ENCODE measurements at places on chromosomes 4 and X.

DNA sequence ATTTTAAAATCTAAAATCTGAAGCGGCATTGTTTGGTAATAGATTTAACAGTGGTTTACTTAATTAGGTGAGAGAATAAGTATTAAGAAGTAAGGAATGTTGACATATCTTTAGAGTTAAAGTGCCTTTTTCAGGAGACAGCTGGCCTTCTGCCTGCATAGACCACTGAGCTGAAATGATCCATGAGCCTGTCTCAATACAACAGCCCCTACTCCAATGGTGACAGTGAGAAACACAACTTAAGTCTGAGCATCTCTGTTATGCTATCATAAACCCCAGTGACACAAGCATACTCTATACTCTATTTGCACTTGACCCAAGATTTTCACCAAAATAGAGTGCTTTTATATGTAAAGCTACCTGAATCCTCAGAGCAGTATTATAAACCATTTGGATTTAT, 137.9 kb downstream of the GRIA2 start:
- no peak for DNase-seq

DNA sequence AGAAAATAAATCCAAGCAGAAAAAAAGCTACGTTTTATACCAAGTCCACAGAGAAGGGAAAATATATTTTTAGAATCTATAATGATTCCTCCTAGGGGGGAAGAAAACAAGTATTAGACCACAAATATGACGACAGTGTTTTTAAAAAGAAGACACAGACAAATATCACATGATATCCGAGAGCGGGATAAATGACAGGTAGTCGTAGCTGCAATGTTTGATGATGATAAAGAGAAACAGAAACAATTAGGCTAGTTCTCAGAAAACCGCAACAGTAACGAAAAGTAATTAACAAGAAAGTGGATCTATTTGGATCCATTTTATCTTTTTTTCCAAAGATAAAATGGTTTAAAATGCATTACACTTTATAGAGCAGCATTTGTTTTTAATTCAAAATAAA, 918 bp downstream of the HAUS3 start:
- DNase-seq: no peak

DNA sequence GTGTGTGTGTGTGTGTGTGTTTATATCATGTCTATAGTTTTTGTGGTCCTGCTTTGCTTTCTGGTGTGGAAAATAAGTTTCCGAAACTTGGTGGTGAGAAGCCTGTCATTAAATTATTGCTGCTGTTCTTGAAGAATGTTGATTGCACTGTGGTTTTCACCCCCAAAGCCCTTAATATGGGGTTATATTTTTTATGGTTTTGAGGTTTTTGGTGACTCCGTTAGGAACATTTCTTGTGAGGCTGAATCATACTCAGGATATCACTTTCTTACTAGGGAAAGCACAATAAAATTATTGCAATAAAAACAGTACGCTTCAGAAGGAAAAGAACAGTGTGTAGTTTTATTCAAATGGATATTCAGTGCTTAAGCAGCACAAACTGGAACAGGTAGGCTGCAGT, 539.1 kb upstream of the MAGEB18 start:
- no peak for DNase-seq

- DNase-seq: no peak
These were observed 911.5 kb downstream of the GLUD2 start for GRCh38 chrX:121958886-121959285.

GRCh38 chr4:132763465-132763864, 385.6 kb upstream of the PCDH10 start:
- DNase-seq: no peak

DNA sequence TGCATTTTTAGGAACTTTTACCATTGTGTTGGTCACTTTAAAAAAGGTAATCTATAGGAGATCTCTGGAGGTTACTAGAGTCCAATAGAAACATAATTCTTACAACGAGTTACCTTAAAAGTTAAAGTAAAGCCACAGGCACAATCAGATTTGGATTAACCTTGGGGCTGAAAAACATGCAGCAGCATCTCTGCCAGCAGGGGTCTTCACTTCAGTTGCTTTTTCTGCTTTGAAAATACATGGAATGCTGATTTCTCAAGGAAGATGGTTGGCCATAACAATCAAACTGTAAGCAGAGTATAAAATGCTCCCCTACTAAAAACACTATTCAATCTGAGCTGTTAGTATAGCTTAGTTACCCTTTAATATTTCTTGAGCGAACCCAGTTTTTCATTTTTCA, 1072.3 kb upstream of the PCDH10 start:
- no peak for DNase-seq

DNA sequence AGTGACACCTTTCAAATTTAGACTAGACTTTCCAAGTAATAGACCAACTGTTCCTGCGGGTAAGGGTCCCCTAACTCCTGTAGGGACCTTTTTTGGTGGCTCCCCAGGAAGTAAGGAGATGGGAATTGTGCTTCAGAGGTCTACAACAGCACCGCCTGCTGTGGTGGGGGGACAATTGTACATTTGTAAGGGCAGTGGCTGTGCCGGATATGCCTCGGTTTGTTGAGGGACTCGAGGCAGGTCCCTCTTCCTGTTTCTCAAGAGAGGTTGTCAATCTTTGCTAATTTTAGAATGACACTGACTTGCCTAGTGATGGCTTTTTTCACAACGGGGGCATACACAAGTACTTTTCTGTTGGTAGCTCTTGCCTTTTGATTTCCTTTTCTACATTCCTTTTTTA, 15.5 kb upstream of the HSD17B11 start:
- DNase-seq: no peak

GRCh38 chr4:12123707-12124106, 695.0 kb upstream of the HS3ST1 start:
- DNase-seq: no peak

DNA sequence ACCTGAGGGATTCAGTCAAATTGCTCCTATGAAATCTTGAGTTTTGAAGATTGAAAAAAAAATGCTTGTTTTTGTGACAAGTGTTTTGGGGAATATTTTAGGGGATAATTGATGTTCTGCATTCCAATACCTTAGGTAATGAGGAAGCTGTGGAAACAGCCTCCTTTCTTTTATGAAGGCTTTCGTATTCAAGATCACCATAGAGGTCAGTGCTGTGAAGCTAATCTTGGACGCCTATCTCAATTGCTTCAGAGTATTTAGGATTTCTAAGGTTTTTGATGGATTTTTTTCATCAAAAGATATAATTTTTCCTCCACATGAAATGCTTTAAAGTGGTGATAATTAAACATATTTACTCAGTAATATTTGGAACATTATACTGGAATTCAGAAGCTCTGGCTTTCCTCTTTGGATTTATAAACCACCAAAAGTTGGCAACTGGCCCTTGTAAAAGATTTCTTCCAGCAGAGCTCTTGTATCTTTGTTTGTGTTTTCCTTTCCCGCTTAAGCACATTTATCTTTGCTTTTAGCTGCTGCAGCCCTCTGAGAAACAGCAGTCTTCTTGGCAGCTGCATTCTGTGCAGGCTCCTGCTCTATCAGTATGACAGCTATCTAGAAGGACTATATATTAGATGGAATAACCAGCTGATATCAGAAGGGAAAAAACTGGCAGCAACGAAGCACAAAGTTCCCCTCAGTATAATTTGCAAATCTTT, 63.7 kb downstream of the HMGB2 start:
- no peak for DNase-seq

DNA sequence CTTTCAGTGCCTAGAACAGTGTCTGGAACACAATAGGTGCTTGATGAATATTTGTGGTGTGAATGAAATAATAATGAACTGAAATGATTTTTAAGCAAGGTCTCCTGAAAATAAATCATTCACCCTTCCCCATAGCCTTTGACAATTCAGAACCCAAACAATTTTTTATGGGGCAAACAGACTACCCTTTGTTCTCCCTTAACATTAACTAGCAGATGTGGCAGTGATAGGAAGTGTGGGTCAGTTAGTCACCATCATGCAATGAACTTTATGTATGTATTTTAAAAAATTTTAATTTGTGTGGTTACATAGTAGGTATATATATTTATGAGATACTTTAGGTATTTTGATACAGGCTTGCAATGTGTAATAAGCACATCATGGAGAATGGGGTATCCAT, 27.2 kb upstream of the CD40LG start:
- DNase-seq: no peak

GRCh38 chrX:7219153-7219705, 71.3 kb upstream of the PUDP start:
- no peak for DNase-seq

DNA sequence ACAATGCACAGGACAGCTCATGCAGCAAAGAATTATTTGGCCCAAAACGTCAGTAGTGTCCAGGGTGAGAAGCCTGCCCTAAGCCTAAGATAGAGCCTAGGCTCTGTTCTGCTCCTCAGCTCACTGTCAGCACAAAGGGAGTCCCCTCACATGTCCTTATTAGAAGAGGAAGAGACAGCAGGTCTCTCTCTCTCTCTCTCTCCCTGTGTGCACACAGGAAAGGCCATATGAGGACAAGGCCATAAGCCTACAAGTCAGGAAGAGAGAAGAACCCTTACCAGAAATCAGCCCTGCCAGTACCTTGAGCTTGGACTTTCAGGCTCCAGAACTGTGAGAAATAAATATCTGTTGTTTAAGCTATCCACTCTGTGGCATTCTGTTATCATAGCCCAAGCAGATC, 20.4 kb downstream of the FAM184B start:
- DNase-seq: no peak

Measured in stimulated activated CD8-positive, alpha-beta memory T cell treated with anti-CD3 and anti-CD28 coated beads, Interleukin-4, amount 100 ng/mL, for 1 hour (primary cell).